ENCODE measurements at places on chromosomes 1 and 21.
A peak's percentile ranks its signal among the peaks of the same experiment; 100 is the strongest.

DNA sequence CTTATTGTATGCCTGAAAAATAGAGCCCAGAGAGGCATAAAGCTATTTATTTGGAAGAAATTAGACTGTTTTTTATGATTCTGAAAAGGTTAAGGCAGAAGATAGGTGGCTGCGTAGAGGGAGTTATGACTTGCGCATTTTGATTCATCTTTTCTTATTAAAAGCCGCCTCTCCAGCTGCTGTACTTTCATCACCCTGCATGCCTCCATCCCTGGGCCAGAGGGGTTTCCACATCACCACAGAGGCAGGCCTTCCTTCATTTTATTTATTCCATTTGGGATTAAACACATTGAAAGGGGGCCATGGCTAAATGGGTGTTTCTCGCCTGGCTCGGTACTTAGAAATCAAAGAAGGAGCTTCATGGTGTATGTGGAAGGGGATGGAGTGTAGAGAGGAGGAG lies 14.6 kb upstream of the RGS8 start:
- no peak for DNase-seq

DNA sequence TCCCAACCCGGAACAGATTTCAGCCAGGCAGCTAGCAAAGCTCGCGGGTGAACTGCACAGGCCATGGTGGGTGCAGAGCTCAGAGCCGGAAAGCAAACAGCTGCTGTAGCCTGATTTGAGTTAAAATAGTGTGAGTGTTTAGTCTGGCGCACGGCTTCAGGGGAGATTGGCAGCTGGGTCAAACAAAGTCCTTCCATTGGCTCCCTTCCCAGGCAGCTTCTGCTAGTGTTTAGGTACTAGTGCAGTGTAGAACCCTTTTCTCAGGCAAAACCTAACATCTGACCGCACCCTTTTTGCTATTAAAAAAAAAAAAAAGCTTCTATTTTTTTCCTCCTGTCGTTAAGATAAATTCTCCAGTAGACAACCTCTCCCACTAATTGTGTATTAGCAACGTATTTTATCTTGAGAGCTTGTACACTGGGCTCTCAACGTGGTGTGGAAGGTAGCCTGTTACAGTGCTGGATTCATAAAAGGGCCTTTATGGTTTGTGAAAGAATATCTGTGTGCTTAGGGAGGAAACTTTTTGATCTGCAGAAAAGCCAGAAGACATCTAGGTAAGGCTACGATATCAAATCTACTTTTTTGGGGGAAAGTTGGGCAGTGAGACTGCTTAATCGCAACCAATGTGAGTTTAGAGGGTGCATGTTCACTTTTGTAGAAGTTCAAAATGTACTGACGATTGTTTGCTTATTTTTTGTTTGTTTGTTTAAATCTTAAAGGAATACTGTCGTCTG lies 689.6 kb downstream of the USP25 start:
- peak; percentile 83 for DNase-seq

DNA sequence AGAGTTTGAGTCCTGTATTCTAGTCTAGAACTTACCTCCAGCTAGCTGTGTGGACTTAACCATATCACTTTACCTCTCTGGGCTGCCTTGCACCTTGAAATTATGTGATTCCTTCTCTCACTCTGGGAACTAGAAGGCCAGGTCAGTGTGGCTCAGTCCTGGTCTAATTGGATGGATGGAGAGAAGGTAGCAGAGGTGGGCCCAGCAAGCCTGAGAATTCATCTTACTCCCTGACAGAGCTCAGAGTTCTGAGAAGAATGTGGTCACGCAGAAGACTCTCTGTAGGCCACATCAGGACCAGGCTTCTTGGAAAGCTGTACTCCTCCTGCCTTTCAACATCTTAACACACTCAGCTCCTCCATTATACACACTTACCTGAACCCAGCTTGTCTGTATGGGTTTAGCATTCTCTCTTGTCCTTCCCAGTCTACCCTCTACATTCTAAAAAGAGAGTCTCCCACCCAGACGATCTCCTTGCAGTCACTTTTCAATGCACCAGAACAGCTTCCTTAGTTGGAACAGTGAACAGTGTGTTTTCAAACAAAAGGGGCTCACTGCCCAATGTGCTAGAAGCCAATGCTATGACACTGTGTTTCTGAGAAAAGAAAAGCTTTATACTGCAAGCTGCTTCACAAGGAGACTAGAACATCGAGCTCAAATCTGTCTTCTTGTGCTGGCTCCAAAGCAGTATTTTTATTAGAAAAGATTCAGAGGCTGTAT lies 60.5 kb downstream of the CAPN9 start:
- DNase-seq, result no peak

DNA sequence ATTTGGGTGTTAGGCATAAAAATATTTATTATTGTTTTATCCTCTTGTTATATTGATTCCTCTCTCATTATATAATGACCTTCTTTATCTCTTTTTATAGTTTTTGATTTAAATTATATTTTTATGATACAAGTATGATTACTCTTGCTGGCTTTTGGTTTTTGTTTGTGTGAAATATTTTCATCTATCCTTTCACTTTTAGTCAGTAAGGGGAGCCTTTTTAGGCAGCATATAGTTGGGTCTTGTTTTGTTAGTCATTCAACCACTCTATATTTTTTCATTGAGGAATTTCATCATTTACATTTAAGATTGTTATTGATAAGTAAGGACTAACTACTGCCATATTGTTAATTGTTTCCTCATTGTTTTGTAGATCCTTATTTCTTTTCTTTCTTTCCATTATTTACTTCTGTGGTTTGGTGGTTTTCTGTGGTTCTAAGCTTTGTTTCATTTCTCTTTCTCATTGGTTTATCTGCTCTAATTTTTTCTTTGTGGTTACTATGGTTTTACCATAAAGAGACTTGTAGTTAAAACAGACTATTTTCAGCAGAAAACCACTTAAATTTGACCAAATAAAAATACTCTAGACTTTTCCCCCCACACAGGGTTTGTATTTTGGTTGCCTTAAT lies 593.1 kb downstream of the NUF2 start:
- DNase-seq, result no peak

- no peak for DNase-seq
Observed at GRCh38 chr1:197677752-197678295, 97.5 kb downstream of the DENND1B start.

GRCh38 chr1:155134322-155134721 lies 1.3 kb upstream of the SLC50A1 start:
- no peak for DNase-seq
